Fibroblast of the conjunctiva (primary cell): ENCODE measurements at places on chromosomes 5 and 9.

GRCh38 chr9:114503009-114503408, 2.3 kb downstream of the WHRN start:
- DNase-seq: no peak

- DNase-seq: no peak
Observed at GRCh38 chr5:157189223-157189622, 8.6 kb downstream of the ITK start.

DNA sequence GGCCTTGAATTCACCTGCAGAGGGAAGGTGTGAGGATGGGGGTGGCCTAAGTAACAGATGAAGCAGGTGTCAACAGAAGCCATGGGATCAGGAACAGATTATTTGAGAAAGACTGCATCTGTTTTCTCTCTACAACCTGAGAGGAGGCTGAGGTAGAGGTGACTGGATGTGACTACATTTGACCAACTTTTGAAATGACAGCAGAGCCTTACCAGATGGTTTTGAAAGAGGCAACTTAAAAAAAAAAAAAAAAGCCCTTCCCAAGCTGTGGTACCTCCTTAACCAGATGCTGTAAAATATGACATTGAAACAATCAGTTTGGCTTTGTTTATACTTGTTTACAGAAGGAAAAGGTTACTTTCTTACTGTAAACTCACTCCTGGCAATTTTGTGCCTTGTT, 108.6 kb downstream of the TRIO start:
- no peak for DNase-seq

- DNase-seq: no peak
Observed at GRCh38 chr9:107175041-107175440, 108.0 kb upstream of the RAD23B start.

DNA sequence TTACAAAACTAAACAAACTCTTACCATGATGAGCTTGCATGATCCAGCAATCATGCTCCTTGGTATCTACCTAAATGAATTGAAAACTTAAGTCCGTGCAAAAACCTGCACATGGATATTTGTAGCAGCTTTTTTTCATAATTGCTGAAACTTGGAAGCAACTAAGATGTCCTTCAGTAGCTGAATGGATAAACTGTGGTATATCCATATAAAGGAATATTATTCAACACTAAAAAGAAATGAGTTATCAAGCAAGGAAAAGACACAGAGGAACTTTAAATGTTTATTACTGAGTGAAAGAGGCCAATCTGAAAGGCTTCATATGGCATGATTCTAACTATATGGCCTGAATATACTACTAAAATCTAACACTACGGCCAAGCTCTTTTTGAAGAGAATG, 139.1 kb upstream of the ZNF608 start:
- no peak for DNase-seq

DNA sequence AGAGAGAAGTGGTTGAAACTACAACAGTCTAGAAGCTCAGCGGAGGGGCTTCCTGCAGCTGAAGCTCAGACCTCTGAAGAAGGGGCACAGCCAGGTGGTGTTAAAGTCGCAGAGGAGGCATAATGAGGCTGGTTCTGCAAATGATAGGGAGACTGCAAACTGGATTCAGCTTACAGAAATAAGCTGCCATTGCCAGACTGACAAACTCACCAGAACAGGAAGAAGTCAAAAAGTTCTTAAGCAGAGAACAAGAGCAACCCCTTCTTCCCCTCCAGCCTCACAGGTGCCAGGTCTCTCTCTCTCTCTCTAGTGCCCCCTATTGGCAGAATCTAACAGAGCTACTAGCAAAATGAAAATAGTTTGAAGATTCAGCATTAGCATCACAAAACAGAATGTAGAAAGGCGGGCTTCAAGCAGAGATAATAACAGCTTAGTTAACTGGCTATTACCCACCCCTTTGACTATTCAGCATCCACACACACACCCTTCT, 76.7 kb downstream of the GRAMD2B start:
- no peak for DNase-seq

DNA sequence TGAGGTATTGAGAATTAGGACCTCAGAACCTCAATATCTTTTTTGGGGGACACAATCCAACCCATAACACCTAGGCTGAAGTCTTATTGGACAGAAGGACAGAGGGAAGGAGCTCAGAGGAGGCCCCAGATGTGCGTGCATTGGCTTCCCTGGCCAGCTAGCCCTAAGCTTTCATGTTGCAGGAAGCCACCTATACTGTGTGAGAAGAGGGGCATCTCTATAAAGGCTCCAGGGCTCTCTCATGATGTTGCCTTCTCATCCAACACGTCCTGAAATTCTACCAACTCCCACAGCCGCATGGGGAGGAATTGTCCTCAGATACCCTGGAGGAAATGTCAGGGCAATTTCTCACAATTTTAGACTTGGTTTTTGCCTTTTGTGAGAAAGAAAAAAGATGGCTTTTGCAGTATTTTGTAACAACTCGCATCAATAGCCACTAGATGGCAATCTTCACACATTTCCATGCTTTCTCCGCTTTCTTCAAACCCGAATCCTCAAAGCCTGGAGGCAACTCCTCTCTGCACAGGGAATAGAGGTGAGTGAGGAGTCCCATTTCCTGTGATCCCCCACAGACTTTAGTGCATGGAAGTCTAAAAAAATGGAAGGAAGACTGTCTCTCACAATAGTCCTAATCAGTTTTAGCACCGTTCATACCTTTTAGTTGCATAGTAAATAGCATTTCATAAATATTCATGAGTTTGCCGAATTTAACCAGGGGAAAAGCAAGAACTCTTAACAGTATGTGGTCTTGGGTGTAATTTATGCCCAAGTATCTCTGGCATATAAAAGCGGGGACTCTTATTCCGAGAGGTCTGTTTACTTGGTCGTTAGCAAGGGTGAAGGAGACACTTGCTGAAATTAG, 7.4 kb upstream of the PPP3R2 start:
- DNase-seq: peak; percentile 12

- no peak for DNase-seq
Observed at GRCh38 chr5:180820788-180821321, 18.2 kb upstream of the MGAT1 start.

- peak; percentile 97 for DNase-seq
Observed at GRCh38 chr9:114348906-114349482, 19.3 kb downstream of the ORM2 start.

DNA sequence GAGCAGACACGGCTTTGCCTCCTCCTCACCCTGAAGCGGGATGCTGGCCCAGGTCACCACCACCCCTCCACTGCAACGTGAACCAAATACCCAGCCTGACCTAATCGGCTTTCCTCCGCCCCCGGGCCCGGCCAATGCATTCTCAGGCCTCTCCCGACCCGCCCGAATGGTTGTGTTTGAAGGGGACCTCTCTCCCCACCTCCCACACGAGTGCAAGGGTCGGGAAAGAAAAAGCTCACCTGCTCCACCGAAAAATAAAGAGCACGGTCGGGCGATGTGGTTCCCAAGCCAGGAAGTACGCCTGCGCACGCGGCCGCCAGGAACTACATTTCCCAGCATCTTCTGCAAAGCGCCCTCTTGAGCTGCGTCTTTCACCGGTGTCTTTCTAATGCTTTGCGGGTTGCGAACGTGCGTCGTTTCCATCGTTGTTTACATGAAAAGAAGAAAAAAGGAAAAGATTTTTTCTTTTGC, at the start of gene ZNF883:
Gene ZNF883 (minus strand): TSS at position 282 of the 471 bp plus-strand sequence.
- peak; percentile 60 for DNase-seq

DNA sequence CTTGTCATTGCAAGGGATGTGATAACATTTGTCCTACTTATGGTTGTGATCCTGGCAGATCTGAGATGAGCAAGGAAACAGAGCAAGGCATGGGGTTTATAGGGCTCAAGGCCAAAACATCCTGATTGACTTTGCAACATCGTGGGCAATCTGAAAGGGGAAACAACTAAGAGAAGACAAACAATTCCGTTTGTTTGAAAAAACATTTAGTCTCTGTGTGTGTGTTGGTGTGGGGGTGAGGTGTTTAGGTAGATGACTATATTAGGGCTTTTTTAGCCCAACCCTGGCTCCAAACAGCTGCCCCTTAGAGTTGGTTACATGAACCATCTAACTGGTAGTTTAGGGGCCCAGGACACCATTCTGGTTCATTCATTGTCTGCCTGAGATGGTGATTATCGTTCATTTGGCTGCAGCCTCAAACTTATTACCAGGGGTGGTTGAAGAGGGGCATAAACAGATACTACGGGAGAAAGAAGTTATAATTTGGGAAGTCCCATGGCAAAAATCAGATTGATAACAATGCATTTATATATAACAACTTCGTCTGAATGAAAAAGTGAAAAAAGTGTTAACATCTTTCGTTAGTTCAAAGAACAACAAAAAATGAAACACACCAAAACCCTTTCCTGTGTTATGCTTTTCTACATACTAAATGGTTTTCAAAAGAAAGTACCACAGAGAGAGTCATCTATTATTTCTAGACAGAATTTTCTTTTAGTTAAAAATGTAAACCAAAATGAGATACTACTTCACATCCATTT, 5.7 kb downstream of the FYB1 start:
- no peak for DNase-seq

DNA sequence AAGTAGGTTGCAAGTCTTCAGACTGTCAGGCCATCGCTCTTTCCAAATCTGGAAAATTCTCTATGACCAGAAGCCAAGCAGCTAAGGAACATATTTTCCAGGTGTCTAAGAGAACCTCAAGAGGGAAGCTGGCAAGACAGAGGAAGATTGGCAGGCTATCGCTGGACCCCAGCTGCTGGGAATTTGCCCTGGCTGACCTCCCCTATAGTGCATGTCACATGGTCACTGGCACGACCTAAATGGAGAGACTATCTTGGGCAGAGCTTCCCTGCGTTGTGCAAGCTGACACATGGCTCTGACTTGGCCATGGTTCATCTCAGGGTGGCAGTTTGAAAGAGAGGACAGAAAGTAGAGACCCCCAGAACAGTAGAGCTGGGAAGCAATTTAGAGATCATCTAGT, 104.9 kb upstream of the ZNF618 start:
- no peak for DNase-seq

DNA sequence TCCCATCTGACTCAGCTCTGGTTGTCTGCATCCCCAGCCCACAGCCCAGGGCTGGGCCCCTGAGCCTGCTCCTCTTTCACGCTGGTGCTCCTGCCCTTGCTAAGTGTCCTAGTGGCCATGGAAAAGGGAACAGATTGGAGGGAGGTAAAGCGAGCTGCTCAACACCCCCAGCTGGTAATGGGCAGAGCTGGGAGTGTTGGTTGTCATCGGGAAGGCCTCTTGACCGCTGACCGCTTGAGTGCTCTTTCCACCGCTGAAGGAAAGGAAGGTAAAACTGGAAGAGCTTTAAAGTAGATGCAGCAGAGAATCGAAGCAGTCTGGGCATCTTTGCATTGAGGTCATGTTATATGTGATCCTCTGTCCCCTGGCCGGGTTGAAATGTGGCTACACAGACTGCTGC, 60.2 kb downstream of the CRB2 start:
- no peak for DNase-seq

DNA sequence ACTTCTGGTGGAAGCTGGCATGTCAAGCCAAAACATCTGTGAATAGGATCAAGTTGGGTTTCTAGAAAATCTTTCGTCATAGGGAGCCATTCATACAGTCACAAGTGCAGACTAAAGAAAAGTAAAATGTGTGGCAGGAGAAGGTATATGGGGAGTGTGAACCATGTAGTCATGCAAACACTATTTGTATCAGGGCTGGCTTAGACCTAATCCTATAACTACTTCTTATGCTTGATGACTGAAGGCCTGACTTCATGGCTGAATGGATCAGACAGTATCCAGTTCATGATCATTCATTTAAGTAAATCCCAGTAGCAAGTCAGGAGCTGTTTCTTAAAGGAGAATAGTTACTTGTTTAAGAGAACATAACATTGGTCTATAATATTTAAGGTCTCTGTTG, 63.8 kb upstream of the DAPK1 start:
- DNase-seq: no peak

DNA sequence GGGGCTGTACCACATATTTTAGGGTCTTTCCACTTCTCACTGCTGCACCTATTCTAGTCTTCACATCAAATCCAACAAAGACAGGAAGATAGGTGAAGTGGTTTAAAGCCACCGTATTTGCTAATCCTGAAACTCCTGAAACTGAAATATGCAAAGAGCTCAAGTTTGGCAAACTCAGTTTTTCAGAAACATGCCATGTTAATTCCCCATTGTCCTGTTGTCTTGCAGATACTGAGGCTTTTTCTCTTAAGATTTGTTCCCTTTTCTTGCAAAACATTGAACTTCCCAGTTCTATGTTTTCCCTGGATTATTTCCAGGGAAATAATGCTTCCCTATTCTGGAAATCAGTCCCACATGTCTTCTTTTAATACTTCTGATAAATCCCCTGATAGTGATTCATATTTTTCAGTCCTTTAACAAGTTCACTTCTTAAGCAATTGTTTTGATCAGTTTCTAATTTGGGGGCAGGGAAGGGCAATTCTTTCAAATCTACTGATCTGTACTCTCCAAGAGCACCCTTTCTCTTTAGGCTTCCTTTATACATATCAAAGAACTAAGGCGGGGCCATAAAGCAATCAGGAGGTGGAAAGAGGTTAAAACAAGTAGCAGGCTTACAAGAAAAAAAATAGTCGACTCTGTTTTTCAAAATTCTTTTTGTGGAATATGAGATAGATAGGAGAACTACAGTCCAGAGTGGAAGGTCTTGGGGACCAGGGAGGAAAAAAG, 648.5 kb downstream of the BNC2 start:
- peak; percentile 36 for DNase-seq

GRCh38 chr9:112258106-112258505, 75.3 kb downstream of the PTBP3 start:
- DNase-seq: no peak

- no peak for DNase-seq
Observed at GRCh38 chr9:127143920-127144465, 21.6 kb upstream of the ANGPTL2 start.

DNA sequence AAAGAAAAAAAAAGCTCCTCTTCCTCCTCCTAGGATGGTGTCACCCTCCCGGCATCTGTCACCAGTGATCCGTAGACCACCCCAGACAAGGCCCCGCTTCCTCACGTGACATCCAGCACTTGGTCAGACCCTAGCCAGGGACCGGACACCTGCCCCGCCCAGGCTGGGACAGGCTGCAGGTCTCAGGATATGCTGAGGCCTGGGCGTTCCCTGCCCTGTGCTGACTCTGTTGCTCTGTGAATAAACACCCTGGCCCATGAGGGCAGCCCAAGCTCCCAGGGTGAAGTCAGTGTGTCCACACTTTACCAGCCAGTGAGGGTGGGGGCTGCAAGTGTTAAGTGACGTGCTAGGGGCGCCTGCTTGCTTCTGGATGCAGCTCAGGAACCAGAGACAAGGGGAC, 5.6 kb downstream of the EDF1 start:
- no peak for DNase-seq

DNA sequence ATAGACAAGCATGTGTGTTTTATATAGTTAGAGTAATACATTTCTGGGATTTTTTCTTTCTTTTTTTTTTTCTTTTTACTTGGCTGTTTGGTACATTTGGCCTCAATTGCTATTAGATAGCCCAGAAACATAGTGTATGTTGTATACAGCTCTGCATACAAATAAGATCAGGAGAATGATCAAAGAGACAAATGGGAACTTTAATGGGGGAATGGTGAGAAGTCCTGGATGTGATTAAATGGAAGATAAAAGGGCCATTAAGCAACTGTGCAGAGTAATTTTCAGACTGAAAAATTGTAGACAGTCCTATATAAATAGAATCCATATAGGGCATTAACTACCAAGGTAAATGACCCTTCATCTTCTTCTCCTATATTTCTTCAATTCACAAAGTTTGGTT, 575.6 kb downstream of the EBF1 start:
- no peak for DNase-seq

GRCh38 chr9:1013021-1013420, 36.6 kb downstream of the DMRT3 start:
- DNase-seq: no peak

GRCh38 chr9:34983209-34983608, 6.3 kb upstream of the DNAJB5 start:
- DNase-seq: no peak
